ENCODE measurements at places on chromosomes 5 and 9.

DNA sequence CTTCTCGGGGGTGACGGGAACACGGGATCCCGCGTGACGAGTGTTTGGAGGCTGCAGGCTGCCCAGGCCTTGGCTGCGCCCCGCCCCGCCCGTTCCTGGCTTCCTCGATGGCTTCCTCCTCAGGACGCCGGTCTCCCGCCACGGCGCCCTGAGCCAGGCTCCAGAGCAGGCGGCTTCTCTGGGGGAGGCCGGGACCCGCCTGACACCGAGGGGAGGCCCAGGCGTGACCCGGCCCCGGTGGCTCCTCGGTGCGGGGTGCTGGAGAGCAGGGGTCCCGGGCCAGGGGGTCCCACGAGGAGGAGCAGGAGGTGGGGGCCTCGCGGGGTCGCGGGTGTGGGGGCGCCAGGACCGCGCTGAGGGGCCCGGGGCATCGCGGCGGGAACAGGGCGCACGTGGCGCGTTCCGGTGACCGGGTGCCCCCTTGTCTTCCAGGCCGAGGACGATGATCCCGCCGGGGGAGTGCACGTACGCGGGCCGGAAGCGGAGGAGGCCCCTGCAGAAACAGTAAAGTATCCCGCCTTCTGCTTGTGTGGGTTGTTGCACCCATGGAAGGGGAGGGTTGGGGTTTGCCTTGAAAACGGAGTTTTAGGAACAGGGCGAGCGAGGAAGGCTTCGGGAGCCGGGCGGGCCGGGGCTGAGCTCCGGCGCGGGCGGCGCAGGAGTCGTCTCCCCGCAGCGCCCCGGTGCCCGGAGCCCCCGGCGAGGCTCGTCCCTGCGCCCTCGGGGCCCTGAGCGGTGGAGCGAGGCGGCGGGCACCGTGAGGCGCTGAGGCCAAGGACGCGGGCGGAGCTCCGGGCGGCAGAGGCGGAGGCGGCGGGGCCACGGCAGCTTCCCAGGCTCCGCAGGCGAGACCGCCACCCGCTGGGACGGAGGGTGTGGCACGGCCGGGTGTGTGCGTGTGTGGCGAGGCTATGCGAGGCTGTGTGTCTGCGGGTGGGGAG lies 22.2 kb downstream of the AHRR start:
- DNase-seq, result peak; percentile 83

DNA sequence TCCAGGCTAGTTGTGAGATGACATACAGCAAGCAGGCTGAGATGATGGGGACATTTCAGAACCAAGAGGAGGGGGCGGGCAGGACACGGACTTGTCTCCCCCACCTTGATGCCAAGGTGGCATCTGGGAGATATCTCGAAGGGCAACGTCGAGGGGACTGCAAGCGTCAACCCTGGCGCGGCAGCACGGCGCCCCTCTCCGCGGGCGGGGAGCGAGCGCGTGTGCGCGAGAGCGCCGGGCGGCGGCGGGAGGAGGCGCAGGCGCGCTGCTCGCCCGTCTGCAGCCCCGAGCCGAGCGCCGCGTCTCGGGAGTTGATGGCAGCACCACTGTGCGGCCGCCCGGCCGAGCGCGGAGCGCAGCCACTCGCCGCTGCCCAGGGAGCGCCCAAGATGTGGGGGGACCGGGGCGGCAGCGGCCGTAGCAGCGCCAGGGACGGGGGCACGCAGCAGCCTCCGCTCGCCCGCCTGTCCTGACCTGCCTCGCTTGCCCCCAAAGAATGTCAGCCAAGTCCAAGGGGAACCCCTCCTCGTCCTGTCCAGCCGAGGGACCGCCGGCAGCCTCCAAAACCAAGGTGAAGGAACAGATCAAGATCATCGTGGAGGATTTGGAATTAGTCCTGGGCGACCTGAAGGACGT lies at the start of gene PRR16:
PRR16 (plus strand) TSS at position 310 of the 636 bp plus-strand sequence.
- peak; percentile 69 for DNase-seq

DNA sequence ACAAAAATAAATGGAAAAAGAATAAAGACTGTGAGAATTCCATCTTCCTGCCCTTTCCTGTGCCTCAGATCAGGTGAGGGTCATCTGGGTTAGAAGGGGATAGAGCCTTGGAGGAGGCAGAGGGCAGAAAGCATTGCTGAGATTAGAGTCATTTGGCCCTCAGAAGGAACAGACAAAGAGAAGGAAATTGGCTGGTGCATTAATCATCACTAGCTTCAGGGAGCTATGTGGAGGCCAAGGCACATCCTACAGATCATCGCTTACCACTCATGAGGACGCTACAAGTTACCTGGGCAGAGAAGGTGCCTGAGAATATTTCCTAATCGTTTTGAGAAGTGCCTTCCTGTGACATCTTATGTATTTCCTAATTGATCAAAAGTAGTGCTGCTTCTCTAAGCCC lies 74.5 kb downstream of the C7 start:
- DNase-seq, result no peak

- DNase-seq, result no peak
Measured at GRCh38 chr5:115579747-115580173, 22.5 kb downstream of the TICAM2 start.

- peak; percentile 21 for DNase-seq
Measured at GRCh38 chr9:114112325-114112724, 13.2 kb upstream of the KIF12 start.

DNA sequence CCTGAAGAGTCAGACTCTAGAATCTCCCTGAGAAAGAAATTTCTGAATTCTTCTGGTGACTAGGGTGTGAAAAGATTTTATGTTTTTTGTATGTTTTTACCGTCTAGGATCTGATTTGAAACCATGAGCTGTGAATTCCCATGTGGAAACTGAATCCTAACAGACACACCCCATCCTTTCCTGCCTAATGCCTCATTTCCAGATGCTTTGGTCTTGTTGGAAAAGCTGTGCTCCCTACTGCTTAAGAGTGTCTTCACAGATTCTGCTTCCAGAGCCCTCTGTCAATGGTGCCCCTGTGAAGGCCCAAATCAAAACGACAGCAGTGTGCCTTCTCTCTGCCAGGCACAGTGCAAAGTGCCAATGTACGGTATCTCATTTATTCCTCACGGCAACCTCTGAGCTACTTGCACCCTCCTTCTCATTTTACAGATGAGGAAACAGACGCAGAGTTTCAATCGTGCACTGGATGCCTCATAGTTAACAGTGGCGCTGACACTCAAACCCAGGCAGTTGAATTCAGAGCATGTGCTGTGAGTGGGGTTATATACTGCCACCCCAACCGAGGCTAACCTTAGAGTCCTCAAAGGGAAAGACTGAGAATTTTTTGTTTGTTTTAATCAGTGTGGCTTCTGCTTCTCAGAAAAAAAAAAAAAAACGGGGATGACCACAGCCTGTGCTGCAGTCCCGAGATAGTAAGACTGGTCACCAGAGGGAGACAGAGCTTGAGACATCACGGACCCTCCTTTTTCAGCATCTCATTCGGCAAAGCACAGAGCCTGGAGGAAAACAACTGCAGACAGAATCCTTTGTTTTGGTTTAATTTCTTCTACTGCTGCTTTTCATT lies 188.4 kb downstream of the SNCAIP start:
- DNase-seq, result no peak

DNA sequence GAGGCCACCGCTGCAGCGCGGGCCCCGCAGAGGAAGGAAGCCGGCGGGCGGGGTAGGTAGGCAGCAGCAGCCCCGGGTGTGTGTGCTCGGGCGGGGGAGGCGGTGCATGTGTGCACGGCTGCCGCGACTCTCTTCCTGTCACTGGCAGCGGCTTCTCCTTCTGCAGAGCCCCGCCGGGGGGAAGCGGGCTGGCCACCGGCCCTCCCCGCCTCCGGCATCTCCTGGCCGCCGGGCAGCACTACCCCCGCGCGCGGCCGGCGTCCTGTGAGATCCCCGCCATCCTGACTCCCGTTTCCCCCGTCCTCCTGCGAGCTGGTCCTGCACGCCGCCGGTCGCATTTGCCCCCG lies 315 bp downstream of the PIK3R1 start:
- no peak for DNase-seq

DNA sequence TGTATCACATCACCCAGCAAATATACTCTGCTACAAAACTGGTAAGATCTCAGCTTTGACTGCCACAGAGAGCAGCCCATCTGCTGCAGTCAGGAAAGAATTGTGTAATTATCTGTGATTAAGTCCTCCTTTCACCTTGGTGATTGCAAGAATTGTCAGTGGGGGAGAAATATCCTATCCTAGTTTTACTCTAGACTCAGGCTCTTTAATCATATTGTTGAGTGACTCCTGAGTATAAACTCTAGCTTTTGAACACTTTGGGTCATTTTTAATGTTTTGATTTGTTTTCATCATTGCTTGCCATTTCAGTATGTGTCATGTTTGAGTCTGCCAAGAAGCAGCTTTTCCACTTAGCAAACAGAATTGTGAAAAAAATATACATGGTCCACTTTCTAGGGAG lies 32.1 kb downstream of the VCAN start:
- no peak for DNase-seq

DNA sequence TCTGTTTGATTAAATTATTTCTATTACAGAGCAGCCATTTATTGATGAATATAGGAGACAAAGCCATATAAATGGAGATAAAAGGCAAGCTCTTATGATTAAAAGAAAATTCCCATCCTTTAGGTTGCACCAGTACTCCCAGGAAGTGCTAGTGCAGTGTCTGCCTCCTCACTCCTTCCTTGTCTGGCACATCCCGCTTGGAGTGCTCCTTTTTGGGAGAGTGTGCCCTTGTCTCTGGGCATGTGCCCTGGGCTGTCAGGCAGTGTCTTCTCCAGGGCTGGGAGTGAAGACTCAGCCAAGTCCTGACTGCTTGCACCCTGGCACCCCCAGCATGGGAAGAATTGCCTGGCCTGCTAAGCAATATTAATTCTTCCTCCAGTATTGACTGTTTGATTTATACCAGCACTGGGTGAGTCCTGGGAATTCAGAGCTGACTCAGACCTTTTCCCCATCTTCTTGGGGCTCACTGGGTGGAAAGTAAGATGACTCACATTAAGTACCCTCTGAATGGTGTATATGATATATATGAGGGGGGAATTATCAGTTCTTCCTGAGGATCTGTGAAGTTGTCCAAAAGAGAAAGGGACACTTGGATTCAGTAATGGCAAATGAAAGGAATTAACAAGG lies 62.1 kb downstream of the ZSWIM6 start:
- DNase-seq, result no peak

- peak; percentile 15 for DNase-seq
Measured at GRCh38 chr5:134536876-134537275, 11.4 kb downstream of the JADE2 start.

- DNase-seq, result no peak
Measured at GRCh38 chr5:40603378-40603777, 76.3 kb upstream of the PTGER4 start.

DNA sequence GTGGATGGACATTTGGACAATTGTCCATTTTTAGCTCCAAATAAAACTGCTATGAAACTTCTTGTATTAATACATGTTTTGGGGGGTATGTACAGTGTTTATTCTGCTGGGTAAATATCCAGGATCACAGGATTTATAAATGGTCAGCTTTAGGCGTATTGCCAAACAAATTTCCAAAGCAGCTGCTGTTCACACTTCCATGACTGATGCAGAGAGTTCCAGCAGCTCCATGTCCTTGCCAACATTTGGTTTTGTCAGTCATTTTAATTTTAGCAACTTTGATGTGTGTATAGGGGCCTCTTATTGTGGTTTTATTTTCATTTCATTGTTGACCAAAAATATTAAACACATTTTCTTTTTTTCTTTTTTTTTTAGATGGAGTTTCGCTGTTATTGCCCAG lies 9.8 kb upstream of the SUSD1 start:
- DNase-seq, result no peak

DNA sequence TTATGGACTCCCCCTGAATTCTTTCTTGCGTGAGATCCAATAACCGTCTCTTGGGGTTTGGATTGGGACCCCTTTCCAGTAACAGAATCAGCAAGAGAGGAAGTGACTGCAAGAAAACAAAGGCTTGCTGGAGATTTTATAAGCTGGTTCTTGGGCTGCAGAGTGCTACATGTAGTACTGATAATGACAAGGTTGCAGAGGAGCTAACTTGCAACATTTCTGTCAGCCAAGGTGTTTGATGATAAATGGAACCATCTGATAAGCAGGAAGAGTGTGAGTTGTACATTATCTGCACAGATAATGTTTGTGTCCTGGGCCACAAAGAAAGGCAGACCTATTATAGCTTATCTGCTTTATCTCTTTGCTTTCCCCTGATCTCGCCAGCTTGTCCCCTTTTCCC lies 37.1 kb downstream of the DNAJB5 start:
- DNase-seq, result no peak

DNA sequence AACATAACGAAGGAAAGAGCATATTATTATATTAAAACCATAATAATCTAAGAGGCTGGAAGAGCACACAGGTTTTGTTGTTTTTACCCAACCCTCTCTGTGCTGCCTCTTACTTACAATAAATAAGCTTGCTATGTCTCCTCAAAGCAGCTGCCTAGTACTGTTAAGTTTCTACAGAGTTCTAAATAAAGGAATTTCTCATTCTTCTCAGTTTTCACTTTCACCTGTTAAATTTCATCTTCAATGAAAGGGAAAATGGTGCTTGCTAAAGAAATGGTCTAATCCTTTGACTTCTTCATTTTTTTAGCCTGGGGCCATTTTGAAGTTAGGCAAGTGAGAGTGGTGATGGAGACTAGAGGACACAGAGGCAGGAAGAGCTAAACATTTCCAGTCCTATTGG lies 396.1 kb downstream of the MAN2A1 start:
- no peak for DNase-seq

DNA sequence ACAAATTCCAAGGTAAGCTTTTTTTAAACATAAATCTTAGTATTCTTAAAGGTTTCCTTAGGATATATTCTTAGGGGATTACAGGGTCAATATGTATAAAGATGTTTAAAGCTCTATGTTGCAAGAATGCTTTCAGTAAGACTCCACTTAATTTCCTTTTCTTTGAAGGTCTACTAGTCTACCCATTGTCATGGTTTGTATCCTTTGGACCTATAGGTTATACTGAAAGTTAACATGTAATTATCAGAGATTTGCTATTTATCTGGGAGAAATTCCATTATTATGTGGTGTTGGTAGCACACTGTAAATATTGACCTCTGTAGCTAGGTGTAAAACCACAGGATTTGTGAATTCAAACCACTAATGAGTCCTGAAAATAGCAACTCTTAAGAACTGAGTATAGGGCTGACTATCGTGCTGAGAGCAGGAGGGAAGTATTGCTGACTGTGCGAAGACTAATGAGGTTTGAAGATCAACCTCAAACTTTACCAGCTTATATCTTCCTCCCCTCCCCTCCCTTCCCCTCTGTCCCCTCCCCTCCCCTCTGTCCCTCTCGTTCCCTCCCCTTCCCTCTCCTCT lies 85.6 kb downstream of the GADD45G start:
- DNase-seq, result no peak
